ENCODE measurements at places on chromosomes 11 and 22. TPM values are rescaled to one million over a fixed set of nuclear protein-coding genes. Genes with fewer than 3 reads are reported as not detected.

DNA sequence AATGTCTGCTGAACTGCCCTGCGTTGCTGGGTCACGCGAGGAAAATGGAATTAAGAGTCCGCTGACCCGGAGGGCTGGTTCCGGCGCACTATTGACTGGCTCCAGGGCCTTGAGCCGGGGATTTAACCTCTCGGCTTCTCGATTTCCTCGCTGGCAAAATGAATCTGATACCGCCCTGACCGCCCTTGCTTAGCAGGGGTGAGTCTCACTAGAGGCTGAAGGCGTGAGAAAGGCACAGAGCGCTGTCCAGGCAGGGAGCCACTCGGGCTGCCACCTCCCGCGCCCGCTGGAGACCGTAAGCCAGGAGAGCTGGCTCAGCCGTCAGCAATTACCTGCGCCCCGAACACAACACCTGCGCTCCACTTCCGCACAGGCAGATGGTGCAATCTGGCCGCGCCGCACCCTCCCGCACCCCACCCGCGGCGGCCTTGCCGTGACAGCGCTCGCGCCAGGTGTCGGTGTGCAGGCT, 65.6 kb downstream of the BUD13 start:
- DNase-seq: no peak

- no peak for DNase-seq
Observed at GRCh38 chr22:23184764-23185113, 4.4 kb downstream of the BCR start.

DNA sequence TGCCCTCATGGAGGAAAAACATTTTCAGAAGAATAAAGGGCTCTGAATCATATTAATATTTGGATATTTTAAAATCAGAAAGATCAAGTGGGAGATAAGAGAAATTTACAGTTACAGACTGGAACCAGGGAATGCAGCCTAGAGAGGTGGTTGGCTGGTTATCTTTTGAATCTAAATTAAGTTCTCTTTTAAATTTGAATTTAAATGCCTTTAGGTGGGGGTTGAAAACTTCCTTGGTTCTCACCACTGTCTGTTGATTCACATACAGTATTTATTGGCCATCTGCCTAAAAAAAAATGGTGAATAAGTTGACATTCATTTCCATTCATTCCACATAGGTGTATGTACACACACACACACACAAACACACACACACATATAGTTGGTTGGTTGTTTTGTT, 35.7 kb upstream of the PTPRJ start:
- DNase-seq: no peak

- DNase-seq: no peak
Observed at GRCh38 chr11:44789496-44789895, 62.7 kb downstream of the TSPAN18 start.

SMARCB1 gene
- total RNA-seq: 61.7 TPM

OR2AG2 gene
- 0.32 TPM for total RNA-seq

Data from fibroblast of villous mesenchyme (primary cell).